Mesothelial cell of epicardium (in vitro differentiated cells): ENCODE measurements at places on chromosomes 12 and 14.

DNA sequence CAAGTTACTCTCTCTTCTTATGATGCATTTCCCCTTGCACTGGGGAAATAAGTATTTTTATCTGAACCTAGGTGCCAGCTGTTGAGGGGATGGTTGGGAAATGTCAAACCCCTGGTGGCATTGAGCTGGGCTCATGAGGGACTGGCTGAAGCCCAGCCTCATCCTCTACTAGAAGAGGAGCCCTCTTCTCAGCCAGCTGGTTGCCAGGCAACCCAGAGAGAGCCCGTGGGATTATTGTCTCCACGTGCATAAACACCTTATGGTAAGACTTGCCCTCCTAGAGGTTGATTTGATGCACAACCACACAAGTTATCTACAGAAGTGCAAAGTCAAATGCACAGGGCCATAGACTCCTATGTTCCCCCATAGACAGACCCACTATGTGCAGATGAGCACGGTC lies 89.8 kb downstream of the WSCD2 start:
- no peak for DNase-seq
- H3K27me3 ChIP-seq, result peaks cover 18% of the 10 kb centered on the region
- no peak overlapping the region for H3K27ac ChIP-seq
- H3K36me3 ChIP-seq, result no peaks in the 10 kb centered on the region

DNA sequence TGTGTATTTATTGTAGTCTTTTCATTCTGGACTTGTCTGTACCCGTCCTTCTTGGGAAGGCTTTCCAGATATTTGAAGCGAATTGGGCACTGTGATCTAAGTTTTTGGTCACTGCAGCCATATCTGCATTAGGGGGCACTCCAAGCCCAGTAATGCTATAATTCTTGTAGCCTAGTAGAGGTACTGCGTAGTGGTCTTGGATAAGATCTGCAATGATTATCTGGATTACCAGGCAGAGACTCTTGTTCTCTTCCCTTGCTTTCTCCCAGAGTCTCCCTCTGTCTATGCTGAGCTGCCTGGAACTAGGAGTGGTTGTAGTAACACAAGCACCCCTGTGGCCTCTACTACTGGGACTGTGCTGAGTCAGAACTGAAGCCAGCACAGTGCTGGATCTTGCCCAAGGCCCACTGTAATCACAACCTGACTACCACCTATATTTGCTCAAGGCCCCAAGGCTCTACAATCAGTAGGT lies 30.0 kb downstream of the SLC38A2 start:
- no peaks in the 10 kb centered on the region for H3K27me3 ChIP-seq
- no peaks in the 10 kb centered on the region for H3K36me3 ChIP-seq
- DNase-seq, result no peak
- no peaks in the 10 kb centered on the region for H3K4me1 ChIP-seq
- H3K27ac ChIP-seq, result no peak overlapping the region
- no peak overlapping the region for H3K4me3 ChIP-seq

GRCh38 chr12:108972358-108972757 lies 48.5 kb downstream of the SVOP start:
- no peaks in the 10 kb centered on the region for H3K4me1 ChIP-seq
- H3K27me3 ChIP-seq, result peaks cover 2% of the 10 kb centered on the region
- no peaks in the 10 kb centered on the region for H3K36me3 ChIP-seq
- no peak overlapping the region for H3K4me3 ChIP-seq
- H3K27ac ChIP-seq, result no peak overlapping the region
- no peak for DNase-seq

- no peaks in the 10 kb centered on the region for H3K4me1 ChIP-seq
- H3K4me3 ChIP-seq, result no peak overlapping the region
- no peak for DNase-seq
These were observed 1455.6 kb upstream of the TMEM132C start for GRCh38 chr12:126811391-126811790.

DNA sequence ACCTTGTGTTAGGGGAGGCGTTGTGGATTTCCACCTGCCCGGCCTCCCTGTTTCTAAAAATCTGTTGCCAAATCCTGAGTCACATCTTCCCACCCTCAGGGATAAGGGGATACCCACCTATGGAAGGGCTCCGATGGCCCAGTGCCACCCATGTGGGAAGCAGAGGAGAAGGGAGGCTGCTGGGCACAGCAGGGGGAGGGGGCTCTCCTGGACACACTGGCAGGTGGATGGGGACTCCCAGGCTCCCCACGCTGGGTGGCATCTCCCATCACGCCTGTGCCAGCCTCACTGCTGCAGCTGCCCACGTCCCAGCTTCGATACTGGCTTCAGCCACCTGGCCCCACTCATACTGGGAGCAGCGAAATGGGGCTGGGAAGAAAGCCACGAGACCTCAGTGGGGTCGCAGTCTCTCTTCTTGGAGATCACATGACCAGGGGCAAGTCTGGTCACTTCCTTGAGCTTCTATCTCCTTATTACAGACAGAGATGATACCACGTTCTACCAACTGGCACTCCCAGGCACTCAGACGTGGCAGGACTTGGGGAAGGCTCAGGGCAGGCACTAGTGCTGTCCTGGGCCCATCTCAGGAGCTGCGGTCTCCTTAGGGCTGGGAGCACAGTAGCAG lies 72.2 kb downstream of the PITPNM2 start:
- no peaks in the 10 kb centered on the region for H3K27me3 ChIP-seq
- H3K27ac ChIP-seq, result no peak overlapping the region
- no peak overlapping the region for H3K4me3 ChIP-seq
- no peaks in the 10 kb centered on the region for H3K36me3 ChIP-seq
- peaks cover 16% of the 10 kb centered on the region for H3K4me1 ChIP-seq
- no peak for DNase-seq

DNA sequence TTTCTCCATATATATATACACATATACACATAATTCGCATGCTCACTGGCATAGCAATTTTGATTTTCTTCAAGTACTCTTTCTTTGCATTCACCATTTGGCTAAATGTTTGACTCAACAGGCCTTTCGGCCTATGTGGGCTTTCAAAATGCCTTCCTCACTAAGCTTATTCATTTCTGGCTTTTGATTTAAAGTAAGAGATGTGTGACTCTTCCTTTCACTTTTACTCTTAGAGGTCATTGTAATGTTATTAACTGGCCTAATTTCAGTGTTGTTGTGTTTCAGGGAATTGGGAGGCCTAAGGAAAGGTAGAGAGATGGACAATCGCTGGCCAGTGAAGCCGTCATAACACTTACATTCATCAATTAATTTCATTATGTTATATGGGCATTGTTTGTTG lies 14.5 kb upstream of the KLRD1 start:
- H3K27ac ChIP-seq, result no peak overlapping the region
- no peak overlapping the region for H3K4me3 ChIP-seq
- H3K27me3 ChIP-seq, result no peaks in the 10 kb centered on the region
- H3K4me1 ChIP-seq, result no peaks in the 10 kb centered on the region
- H3K36me3 ChIP-seq, result no peaks in the 10 kb centered on the region

GRCh38 chr14:76947838-76948184 lies 80.7 kb downstream of the IRF2BPL start:
- H3K27ac ChIP-seq, result peak overlapping the region; percentile 95
- H3K4me3 ChIP-seq, result no peak overlapping the region
- no peaks in the 10 kb centered on the region for H3K27me3 ChIP-seq
- DNase-seq, result no peak
- H3K4me1 ChIP-seq, result peaks cover 55% of the 10 kb centered on the region
- H3K36me3 ChIP-seq, result no peaks in the 10 kb centered on the region

DNA sequence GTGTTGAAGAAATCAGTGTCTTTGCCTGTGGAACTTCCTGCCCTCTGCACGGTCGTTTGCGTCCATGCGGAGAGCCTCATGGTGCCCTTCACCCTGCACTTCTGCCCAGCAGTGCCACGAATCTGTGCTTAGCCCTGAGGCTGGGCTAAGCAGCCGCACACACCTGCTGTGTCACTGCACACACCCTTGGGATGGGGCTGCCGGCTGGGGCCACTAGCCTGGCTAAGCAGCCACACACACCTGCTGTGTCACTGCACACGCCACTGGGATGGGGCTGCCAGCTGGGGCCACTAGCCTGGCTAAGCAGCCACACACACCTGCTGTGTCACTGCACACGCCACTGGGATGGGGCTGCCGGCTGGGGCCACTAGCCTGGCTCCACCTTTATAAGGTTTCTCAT lies 188.5 kb downstream of the KIF26A start:
- peaks cover 5% of the 10 kb centered on the region for H3K27me3 ChIP-seq
- H3K36me3 ChIP-seq, result no peaks in the 10 kb centered on the region
- peak; percentile 19 for DNase-seq
- H3K27ac ChIP-seq, result no peak overlapping the region
- no peak overlapping the region for H3K4me3 ChIP-seq

DNA sequence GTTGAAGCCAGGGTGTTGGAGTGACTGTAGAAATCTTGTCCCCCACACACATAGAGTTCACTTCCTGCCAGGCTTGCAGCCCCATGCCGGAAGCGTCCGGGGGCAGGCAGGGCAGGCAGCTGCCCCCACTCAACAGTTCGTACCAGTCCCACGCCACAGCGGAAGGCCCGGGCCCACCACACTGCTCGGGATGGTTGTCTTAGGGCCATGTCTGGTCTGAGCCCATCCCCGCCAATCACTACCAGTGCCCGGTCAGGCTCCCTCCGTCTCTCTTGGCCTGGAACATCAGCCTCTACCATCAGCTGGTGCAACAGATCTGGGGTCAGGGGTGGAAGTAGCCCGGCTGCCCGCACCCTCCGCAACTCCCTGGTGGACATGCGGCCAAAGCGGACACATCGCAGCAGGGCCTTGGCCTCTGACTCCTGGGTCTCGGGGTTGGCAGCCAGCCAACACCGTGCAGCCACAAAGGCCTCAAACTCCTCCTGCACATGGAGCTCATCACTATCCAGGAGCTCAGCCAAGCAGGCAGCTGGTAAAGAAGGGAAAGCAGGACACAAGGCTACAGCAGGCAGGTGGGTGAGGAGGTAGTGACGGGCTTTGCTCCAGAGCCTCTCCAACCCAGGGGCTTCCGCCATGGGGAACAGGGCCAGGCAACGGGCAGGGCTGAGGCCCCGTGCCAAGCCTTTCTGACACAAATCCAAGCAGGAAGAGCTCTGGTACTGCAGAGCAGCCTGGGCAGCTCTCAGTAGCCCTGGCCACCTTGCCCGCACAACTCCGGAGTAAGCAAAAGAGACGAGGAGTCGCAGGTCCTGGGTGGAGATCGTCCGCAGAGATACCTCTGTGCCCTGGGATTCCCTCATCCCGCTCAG lies 5.9 kb downstream of the KLHL33 start:
- no peak overlapping the region for H3K27ac ChIP-seq
- H3K36me3 ChIP-seq, result no peaks in the 10 kb centered on the region
- DNase-seq, result no peak
- H3K4me1 ChIP-seq, result no peaks in the 10 kb centered on the region
- H3K27me3 ChIP-seq, result peaks cover 5% of the 10 kb centered on the region

DNA sequence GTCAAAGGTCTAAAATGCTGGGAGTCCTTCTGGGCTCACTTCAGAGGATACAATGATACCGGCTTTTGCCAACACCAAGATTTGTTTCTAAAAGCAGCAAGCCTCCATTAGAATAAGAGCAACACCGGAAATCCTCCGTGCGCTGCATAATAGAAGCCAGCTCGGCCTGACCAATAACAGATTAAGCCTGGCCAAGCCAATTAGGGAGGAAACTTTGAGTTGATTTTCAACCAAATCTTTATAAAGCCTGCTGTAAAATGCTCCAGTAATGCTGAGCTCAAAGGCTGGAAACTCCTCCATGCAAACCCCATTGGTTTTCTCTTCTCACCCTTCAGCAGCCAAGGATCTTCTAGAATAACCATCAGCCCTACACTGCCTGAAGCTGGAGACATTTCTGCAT lies 150.1 kb downstream of the NTF3 start:
- H3K27ac ChIP-seq, result peak overlapping the region; percentile 20
- peaks cover 25% of the 10 kb centered on the region for H3K4me1 ChIP-seq
- H3K36me3 ChIP-seq, result no peaks in the 10 kb centered on the region
- H3K4me3 ChIP-seq, result no peak overlapping the region
- no peak for DNase-seq

GRCh38 chr14:67800743-67801142 lies 15.6 kb downstream of the ZFYVE26 start:
- H3K27me3 ChIP-seq, result no peaks in the 10 kb centered on the region
- no peak for DNase-seq
- no peaks in the 10 kb centered on the region for H3K4me1 ChIP-seq
- no peak overlapping the region for H3K27ac ChIP-seq
- peaks cover 41% of the 10 kb centered on the region for H3K36me3 ChIP-seq
- H3K4me3 ChIP-seq, result no peak overlapping the region

GRCh38 chr12:56546680-56547079 lies 25.1 kb downstream of the RBMS2 start:
- DNase-seq, result no peak
- no peak overlapping the region for H3K4me3 ChIP-seq
- H3K27ac ChIP-seq, result no peak overlapping the region
- H3K27me3 ChIP-seq, result no peaks in the 10 kb centered on the region
- peaks cover 12% of the 10 kb centered on the region for H3K36me3 ChIP-seq
- no peaks in the 10 kb centered on the region for H3K4me1 ChIP-seq

DNA sequence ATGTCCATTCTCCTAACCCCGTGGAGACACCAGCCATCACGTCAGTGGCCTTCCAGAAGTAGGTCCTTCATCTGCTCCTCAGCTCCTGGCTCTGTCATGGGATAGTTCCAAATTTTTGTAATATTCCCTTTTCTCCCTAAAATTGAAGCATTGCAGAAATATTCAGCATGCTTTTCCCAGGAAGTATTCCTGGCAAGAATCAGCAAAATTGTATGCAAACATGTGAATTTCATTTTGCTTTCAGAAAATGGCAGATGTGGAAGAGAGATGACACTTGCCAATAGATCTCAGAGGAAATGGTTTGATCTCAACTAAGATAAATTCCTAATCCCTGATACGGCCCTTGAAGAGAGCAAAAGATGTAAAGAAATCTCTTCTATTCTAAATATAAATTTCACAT lies 298.9 kb downstream of the ITPR2 start:
- H3K27ac ChIP-seq, result no peak overlapping the region
- no peak for DNase-seq
- no peaks in the 10 kb centered on the region for H3K27me3 ChIP-seq
- no peaks in the 10 kb centered on the region for H3K4me1 ChIP-seq

DNA sequence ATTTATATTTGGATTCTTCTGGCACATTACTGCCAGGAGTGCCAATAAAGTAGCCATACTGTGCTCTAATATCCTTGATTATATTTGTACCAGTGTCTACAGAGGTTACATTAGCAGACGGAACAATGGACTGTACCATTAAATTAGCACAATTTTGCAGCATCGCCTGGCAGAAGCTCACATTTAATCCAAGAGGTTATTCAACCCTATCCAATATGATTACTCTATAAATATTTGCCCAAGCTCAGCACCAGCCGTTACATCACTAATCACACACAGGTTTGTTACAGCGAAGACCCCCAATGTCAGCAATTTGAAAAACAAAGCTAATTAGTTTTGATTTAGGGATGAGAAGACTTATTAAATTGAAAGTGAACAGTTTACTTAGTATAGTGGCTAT lies 16.9 kb upstream of the MGST1 start:
- H3K27me3 ChIP-seq, result no peaks in the 10 kb centered on the region
- no peak for DNase-seq
- H3K4me1 ChIP-seq, result no peaks in the 10 kb centered on the region
- H3K27ac ChIP-seq, result no peak overlapping the region

DNA sequence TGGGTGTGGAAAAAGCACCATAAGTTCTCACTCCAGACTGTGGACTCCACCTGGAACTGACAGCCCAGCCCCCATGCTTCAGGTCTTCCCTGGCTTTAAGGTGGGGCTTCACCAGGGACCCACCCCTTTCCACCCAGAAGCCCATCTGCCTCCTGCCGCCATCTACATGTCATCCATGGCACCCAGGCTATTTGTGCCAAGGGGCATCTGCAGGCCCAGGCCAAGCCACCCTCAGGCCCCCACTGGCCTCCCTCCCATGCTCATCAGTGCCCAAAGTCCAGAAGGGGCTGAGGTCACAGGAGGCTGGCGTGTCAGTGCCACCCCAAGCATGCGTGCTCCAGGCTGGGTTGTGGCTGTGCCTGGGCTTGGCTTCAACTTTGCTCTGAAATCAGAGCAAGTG lies 212.2 kb upstream of the DIO3 start:
- no peaks in the 10 kb centered on the region for H3K27me3 ChIP-seq
- H3K4me1 ChIP-seq, result peaks cover 2% of the 10 kb centered on the region
- no peak for DNase-seq

- H3K27me3 ChIP-seq, result no peaks in the 10 kb centered on the region
- H3K4me3 ChIP-seq, result no peak overlapping the region
- H3K27ac ChIP-seq, result no peak overlapping the region
These were observed 156.0 kb upstream of the ARHGAP5 start for GRCh38 chr14:31920989-31921650.
